ENCODE measurements at places on chromosomes 2 and 18. TPM values are rescaled to one million over a fixed set of nuclear protein-coding genes. Genes with fewer than 3 reads are reported as not detected.

The CCDC68 gene
- 1.6 TPM for total RNA-seq

The WDSUB1 gene
- 4.6 TPM for total RNA-seq

The FAM124B gene
- total RNA-seq: 177 TPM

The MYOM1 gene
- total RNA-seq: 0.10 TPM

The ALS2 gene
- total RNA-seq: 31.9 TPM

The KCNJ13 gene
- total RNA-seq: not detected

The ABCG5 gene
- not detected for total RNA-seq

The TIMM21 gene
- total RNA-seq: 23.8 TPM

The COBLL1 gene
- 5.2 TPM for total RNA-seq

The FBXO41 gene
- total RNA-seq: 0.33 TPM

The KCTD1 gene
- 13.6 TPM for total RNA-seq

All from vein endothelial cell (primary cell).